ENCODE measurements at places on chromosomes 2 and 18. TPM values are rescaled to one million over a fixed set of nuclear protein-coding genes. Genes with fewer than 3 reads are reported as not detected.

DNA sequence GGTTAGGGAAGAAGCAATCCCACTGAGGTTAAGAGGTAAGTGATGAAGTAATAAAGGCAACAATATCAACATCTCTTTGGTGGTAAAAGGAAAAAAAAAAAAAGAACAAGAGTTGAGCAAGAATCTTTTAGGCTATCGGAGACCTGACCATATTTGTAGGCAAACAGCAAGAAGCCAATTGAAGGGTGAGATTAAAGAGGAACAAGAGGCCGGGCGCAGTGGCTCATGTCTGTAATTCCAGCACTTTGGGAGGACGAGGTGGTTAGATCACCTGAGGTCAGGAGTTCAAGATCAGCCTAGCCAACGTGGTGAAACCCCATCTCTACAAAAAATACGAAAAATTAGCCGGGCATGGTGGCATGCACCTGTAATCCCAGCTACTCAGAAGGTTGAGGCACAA, 11.3 kb downstream of the VPS54 start:
- DNase-seq = no peak

The IL1F10 gene
- not detected for total RNA-seq

GRCh38 chr18:48777744-48778116, 173.0 kb downstream of the SMAD7 start:
- DNase-seq = no peak

DNA sequence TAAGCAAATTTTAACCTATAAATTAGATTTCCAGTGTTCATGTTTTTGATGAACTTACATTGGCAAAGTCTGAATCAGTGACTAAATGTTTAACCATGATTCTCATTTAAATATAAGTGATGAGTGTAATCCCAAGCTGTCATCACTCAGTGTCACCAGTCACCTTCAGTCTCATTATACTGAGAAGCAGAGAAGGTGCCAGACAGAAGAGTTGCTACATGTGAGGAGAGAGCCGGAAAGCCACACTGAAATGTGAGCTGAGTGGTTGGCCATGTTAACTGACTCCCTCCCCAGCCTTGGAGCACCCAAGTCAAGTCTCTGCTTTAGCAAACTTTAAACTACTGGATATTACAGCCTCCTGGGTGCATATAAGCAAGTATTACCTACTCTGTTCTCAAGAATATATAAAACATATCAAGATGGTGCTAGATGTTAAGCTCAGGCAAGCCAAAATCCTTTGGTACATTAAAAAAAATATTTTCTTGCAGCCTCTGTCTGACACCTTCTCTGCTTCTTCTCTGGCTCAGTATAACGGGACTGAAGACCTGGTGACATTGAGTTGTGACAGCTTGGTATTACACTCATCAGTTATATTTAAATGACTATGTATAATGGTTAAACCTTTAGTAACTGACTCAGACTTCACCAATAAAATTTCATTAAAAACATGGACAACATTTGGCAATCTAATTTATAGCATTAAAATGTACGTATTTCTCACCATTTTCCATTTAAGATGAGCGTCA, 75.8 kb upstream of the MAP3K20 start:
- no peak for DNase-seq

DNA sequence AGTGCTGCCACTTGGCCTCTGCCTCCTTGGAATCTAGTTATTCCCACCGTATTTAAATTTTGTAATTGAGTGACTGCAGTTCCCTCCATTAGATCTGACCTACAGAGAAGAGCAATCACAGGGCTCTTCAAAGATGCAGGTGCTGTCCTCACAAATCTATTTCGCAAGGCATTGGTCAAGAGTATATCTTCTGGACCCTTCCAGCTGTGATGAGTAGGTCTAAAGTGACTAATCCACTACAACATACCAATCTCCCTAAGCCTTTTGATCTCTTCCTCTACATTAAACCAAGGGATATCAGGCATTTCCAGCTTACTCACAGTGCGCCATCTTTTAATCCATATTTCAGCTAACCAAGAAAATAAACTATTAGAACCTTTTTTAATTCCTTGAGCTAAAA, 65.1 kb upstream of the COL3A1 start:
- no peak for DNase-seq

DNA sequence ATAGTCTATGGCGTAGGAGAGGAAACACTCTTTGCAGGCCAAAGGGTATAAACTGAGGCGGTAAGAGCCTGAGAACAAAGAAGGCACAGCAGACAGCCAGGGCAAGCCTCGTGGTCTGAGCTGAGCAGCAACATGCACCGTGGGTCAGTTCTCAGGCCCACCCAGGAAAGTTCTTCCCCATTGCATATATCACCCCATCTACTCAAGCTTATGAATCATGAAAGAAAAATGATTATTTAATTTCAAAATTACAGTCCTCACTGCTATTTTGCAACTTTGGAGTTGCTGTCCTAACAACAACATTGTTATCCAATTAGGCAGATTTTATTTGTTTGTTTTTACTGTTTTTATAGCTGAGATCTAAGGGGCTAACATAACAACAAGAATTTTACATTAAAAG, 54.7 kb upstream of the RIOK3 start:
- DNase-seq = no peak

The GALNT14 gene
- total RNA-seq = 1.2 TPM

The SP140 gene
- 4.4 TPM for total RNA-seq
